ENCODE measurements at places on chromosomes 12 and 14.

- DNase-seq = no peak
Observed at GRCh38 chr14:103607822-103608221, 21.2 kb upstream of the KLC1 start.

- DNase-seq = no peak
Observed at GRCh38 chr12:105677672-105678071, 347.2 kb downstream of the C12orf75 start.

GRCh38 chr14:84825481-84826251 lies 704.3 kb upstream of the FLRT2 start:
- no peak for DNase-seq

GRCh38 chr14:58104808-58105207 lies 47.2 kb downstream of the ARMH4 start:
- no peak for DNase-seq

GRCh38 chr14:100840286-100841065 lies 14.6 kb downstream of the MEG3 start:
- no peak for DNase-seq

DNA sequence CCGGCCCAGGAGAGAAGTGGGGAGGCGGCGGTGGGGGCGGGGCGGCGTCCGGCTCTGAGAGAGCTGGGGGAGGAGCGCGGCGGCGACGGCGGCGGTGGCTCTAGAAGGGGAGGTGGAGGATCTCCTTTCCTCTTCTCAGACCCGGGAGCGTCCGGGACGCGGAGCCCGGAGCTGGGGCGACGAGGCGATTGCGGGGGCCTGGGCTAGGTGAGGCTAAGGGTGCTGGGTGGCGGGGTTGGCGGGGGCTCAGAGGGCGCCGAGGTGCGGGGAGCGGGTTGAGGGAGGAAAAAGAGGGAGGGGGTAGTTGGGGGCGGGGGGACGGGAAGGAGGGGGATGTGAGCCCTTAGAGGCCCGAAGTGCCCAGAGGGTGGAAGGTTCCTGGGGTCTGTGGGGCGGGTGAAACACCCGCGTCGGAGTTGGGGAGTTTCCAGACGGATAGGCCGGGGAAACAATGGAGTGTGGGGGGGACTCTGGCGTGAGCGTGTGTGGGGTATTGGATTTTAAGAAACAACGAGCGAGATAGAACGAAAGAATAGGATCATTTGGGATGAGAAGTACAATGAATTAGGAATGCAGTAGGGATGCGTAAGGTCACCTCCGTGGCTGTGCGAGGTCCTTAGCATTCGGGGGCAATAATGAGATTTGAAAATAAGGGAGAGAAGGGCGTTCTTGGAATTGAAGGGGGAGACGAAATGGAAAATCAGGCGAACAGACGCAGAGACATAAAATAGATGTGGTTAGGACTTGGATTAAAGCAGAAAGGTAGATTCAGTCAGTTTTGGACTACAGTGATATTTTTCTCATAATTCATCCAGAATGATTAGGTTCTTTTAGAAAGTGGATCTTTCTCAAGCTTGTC lies at the start of gene SPATS2:
Gene SPATS2, plus strand, starts transcription at position 82 of the 859 bp plus-strand sequence. CDS start 93,551 bp downstream, outside the sequence.
- peak; percentile 65 for DNase-seq

- no peak for DNase-seq
Observed at GRCh38 chr14:105899071-105899641, 372.8 kb downstream of the TMEM121 start.

DNA sequence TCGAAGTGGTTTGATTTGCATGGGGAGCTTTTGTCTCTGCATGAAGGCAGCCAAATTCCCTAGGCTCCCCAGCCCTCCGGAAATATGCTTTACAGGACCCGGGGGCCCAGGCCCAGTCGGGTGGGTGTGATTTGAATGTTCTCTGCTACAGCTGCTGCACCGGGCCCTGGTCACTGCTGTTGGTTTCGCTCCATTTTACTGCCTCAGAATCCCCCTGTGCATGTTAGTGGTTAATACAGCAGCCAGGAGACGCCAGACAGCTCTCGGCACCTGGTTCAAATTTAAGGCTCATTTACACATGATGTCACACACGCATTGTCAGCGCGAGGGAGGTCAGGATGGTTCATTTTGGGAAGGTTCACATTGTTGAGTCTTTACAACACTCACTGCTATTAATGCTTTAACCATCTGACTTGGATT lies 99.6 kb downstream of the SLC38A6 start:
- no peak for DNase-seq

DNA sequence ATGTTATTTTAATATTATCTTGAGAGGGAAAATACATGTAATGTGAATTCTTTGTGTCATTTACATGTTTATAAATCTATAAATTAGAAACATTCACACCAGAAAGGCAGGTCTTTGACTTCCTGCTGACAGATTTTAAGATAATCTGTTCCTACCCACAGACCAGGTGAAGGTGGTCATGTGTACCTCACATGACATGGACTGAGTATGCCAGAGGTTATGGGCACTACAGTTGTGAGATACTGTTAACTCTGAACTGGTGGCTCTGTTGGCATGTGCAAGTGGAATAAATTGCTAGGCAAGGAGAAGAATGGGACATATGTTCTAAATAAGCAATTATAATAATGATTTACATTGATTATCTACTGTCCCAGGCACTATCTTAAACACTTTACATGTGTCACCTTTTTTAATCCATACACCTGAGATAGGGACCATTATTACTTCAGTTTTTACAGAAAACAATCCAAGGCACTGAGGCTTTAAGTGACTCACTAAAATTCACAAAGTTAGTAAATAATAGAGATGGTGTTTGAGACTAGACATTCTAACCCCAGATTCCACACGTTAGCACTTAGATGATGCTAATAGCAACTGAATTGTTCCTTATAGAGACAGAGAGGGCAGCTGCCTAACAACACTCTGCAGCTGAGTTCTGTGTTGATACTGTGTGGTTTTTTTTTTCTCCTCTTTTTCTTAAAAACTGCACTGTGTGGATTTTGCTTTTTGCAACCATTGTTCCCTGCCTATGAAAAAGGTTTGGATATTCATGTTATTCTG lies 23.8 kb downstream of the SLC16A7 start:
- DNase-seq = no peak

DNA sequence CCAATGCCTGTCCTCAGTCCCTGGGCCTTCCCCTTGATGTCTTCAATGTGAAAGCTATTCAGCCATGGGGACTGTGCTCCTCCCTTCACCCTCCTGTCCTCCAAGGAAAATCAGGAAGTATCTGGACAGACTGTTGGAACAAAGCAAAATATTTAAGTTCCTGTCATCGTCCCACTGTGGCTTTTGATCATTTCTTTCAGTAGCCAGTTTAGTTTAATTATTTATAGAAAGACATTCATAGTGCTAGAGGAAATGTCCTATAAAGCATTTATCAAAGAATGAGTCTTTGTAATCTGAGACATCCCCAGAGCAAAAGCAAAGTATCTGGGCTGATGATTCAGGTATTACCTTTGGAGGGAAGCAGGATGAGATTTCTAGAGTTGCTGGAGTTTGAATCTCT lies 254.1 kb downstream of the NRXN3 start:
- DNase-seq = no peak

GRCh38 chr14:61864329-61864898 lies 102.2 kb downstream of the SNAPC1 start:
- DNase-seq = no peak

DNA sequence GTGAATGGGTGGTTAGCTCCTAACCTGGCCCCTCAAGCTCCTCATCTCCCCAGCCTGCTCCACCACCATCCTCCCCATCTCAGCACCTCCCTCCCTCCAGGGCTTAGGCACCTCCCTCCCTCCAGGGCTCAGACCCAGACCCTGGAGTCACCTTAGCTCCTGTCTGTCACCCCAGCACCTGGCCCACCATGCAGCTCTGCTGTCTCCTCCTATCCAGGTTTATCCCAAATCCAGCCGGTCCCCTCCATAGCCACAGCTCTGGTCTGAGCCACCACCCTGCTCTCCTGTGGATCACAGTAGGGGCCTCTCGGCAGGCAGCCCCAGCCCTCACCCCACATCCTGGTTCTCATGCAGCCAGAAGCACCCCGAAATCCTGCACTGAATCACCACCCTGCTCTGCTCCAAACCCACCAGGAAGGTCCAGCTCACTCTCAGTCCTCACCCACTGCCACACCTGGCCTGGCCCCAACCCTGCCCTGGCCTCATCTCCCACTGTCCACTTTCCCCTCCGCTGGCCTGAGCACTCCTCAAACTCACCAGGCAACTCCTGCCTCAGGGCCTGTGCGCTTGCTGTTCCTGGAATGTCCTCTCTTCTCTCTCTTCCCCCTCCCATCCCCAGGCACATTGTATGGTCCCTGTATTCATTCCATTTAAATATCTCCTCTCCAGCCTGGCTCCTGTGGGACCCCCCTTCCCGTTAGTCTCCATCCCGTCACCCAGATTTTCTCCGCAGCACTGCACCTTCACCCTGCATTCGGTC lies 62.6 kb downstream of the DIO3 start:
- DNase-seq = no peak

GRCh38 chr12:107014055-107014454 lies 27.1 kb upstream of the MTERF2 start:
- DNase-seq = no peak

DNA sequence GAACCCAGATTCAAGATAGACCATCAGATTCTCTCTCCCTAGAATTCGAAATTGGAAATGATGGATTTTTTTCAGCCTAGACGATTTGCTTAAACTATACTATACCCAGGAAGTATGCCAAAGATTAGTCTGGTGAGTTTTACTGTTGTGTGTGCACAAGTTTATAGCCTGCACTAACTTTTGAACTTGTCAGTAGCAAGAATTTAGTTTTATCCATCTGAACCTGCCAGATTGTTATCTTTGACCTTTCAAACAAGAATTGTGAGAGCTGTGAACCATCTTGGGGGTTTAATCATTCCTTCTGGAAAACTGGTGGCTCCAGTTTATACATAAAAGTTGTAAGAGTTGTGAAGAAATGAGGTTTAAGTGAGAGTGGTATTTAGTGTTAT lies 243.5 kb upstream of the DAAM1 start:
- no peak for DNase-seq

DNA sequence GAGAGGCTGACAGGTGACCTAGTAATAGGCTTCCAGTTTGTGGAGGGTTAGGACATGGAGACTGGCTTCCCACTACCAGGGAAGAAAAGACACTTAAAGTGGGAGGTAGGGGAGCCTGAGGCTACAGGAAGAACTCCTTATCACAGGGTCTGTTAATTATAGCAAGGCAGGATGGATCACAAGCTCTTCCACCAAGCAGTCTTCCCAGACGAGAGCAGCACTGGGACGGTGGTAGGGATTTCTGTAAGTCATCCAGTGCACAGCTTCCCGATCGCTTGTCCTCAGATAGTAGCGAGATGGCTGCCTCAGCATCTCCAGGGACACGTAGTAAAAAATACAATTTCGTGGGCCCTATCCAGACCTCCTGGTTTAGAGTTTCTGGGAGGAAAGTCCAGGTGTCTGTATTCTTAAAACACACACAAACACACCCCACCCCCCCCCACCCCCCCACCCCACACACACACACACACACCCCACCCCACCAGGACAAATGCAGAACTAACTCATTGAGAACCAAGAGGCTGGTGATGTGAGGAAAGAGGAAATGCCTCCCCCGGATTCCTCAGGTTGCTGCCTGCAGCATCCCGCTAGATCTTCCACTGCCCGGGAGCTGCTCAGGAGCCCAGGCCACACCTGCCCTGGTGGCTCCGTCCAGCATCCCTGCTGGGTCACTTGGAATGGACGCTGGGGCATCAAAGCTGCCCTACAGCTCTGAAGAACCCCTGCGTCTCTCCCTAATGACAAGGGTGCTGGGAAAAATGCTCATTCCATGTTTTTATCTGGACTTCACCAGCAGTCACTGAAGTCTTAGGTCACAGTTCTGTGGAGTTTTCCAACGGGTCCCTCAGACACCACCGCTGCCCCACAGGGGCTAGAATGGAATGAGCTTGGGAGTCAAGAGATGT lies 307.2 kb downstream of the CACNA1C start:
- DNase-seq = no peak

- DNase-seq = no peak
Observed at GRCh38 chr12:51160814-51161459, 12.0 kb downstream of the TFCP2 start.

DNA sequence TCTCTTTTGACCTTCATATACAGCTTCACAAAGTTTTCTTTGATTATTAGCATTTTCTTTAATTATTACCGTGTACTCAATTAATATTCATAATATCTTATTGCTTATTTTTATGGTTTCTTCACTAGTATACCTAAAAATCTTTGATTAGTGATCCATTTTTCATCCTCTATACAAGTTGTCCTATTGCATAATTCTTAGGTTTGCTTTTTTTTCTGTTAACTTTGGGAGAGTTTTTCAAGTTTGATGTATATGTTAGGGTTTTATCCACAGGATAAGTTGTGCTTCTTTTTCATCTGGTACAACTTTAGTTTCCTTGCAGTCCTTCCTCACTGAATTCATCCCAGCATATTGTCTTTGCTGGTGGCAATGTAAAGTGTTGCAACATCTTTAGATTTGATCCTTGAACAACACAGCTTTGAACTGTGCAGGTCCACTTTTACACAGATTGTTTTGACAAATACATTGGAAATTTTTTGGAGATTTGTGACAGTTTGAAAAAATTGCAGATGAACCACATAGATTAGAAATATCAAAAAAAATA lies 88.6 kb upstream of the NAV3 start:
- DNase-seq = no peak

DNA sequence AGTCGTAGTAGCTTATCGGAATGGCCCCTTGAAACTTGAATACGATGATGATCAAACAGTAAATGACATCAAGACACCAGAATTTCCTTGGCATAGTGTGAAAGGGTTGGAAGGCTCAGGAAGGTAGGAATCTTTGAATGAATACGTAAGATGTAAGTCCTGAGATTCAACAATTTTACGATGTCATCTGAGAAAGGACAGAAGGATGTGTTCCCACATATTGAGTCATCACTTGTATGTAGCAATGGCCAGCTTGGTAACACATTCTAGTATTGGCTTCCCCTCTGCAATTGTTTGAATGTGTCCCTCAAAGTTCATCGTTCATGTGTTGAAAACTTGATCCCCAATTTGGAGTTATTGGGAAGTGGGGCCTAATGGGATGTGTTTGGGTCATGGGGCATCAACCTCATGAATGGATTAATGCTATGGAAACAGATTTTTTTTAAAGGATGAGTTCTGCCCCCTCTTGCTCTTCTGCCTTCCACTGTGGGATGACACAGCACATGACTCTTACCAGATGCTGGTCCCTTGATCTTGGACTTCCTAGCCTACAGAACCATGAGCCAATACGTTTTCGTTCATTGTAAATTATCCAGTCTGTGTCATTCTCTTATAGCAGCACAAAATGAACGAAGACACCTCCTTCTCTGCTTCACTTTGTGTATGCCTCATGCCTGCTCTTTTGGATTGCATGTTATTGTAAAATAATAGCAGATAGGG lies 284.6 kb downstream of the BCAT1 start:
- no peak for DNase-seq

DNA sequence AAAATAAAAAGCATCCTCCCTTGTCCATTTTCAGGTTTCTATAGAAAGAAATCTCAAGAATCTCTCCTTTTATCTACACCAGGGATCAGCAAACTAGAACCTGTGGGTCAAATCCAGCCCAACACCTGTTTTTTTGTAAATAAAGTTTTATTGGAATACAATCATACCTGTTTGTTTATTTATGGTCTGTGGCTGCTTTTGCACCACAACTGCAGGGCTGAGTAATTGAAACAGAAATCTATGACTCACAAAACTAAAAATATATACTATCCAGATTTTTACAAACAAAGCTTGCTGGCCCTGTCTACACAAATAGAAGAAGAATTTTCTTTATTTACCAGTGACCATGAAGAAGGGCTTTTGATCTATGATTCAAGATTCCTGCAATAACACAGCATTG lies 95.1 kb upstream of the COCH start:
- no peak for DNase-seq

Measured in activated T-helper 1 cell treated with anti-CD3 and anti-CD28 coated beads, Interleukin-2, amount 50 U/mL, for 16 hours (primary cell).